Effector memory CD4-positive, alpha-beta T cell (primary cell): ENCODE measurements at places on chromosomes 3 and 15.
A peak's percentile ranks its signal among the peaks of the same experiment; 100 is the strongest.

GRCh38 chr3:28905798-28906197 is 375.1 kb upstream of the RBMS3 start:
- no peak for DNase-seq

GRCh38 chr15:96699871-96700401 is 369.4 kb downstream of the NR2F2 start:
- DNase-seq, result no peak

GRCh38 chr3:156161172-156161571 is 40.8 kb downstream of the KCNAB1 start:
- peak; percentile 4 for DNase-seq

DNA sequence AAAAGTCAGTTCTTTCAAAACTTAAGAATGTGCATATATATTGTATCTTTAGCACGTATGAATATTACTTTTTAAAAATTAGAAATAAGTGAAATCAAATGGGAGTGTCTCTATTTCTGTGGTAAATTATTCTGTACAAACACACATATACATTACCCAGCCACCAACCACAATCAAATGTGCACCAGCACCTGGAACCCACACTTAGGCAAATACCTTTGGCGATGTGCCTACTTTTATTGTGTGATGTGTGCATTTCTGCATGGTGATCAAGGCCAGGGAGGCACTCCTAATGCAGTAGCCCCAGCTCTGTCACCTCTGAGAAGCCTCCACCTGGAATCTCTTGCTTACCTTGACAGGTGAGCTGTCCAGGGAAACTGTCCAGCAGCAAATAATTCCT is 76.9 kb downstream of the PIK3R4 start:
- no peak for DNase-seq

DNA sequence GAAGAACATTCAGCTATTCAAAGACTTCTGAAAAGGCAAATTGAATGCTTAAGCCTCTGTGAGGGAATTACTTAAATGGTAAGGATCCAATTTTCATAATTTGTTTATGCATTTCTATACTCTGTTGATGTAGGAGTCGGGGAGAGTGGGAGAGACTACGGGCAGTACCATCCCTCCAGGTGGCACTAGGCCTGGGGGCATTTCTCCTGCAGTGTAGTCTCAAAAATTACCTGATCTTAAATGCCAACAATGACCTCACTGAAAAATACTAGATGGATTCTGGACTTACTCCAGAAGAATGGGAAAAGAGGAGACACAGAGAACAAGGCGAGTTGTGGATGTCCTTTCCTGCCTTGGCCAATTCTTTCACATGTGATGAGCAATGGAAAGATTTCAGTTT is 77.8 kb upstream of the PLXND1 start:
- no peak for DNase-seq

DNA sequence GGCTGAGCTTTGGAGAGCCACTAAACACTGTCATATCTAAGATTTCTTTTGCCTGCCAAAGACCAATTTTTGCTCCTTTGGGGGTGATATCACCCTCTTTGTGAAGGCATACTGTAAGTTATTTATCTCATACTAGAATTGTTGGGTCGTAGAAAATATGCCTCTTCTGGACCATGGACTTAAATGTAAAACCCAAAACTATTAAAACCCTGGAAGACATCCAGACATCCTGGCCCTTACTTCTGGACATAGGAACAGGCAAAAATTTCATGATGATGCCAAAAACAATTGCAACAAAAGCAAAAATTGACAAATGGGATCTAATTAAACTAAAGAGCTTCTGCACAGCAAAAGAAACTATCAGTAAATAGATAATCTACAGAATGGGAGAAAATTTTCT is 172.2 kb downstream of the ATG7 start:
- no peak for DNase-seq

GRCh38 chr15:59521443-59521842 is 83.5 kb downstream of the FAM81A start:
- DNase-seq, result no peak

GRCh38 chr15:73851689-73852088 is 21.7 kb upstream of the TBC1D21 start:
- DNase-seq, result no peak

- DNase-seq, result no peak
These were observed 30.4 kb downstream of the FSTL1 start for GRCh38 chr3:120420360-120420759.

GRCh38 chr3:113825090-113825489 is 13.5 kb upstream of the GRAMD1C start:
- DNase-seq, result no peak

DNA sequence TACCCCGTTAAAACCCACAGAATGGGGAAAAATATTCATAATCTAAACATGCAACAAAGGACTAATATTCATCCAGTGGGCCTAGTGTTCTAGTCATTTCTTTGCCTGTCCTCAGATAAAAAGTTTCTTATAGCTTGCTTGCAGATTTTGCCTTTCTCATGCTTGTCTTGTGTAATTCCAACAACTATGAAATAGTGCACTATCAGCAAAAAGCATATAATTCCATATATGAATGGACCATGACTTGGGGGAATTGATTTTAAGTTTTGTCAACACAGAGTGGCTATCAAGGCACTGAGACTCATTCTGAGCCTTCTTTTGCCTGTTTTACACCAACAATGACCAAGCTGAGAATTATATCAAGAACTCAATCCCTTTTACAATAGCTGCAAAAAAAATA is 278.6 kb upstream of the GPR149 start:
- DNase-seq, result no peak
